CD14-positive monocyte (primary cell): ENCODE measurements at places on chromosomes 2 and 18.

DNA sequence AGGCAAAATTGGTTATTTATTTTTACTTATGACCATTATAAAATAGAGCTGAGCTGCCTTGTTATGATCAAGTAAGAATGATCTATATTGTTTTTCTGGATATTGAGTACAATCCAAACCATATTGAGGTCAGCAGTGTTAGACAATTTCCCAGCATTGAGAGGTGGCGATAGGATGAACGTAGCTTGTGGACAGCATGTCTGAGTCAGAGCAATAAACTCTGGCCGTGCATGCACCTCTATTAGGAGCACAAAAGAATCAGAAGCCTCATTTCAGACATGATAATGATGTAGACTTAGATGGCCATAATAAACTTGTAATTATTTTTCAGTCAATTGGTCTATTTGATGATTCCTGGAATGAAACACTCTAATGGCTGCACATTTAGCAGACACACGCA is 491.6 kb downstream of the RIT2 start:
- no peak for DNase-seq

- DNase-seq: no peak
These were observed 709.1 kb upstream of the CHAC2 start for GRCh38 chr2:53058526-53058925.

DNA sequence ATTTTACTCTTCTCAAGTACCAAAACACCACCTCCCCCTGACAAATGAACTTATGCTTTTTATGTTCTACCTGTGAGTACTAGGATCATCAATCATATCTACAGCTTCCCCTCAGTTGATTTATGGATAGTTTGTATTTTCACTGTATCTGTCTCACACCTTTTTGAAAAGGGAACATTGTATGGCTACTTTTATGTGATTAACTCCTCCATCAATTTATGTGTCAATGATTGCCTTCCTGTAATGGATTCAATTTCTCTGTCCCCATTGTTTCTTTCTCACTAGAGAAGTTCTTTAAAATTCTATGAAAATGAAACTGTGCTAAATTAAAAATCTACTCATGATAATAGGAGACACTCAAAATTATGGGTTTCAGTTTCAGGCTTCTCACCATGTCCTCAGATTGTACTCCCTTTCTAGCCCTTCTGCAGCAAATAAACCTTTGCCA is 935.0 kb downstream of the TRIB2 start:
- DNase-seq: no peak

DNA sequence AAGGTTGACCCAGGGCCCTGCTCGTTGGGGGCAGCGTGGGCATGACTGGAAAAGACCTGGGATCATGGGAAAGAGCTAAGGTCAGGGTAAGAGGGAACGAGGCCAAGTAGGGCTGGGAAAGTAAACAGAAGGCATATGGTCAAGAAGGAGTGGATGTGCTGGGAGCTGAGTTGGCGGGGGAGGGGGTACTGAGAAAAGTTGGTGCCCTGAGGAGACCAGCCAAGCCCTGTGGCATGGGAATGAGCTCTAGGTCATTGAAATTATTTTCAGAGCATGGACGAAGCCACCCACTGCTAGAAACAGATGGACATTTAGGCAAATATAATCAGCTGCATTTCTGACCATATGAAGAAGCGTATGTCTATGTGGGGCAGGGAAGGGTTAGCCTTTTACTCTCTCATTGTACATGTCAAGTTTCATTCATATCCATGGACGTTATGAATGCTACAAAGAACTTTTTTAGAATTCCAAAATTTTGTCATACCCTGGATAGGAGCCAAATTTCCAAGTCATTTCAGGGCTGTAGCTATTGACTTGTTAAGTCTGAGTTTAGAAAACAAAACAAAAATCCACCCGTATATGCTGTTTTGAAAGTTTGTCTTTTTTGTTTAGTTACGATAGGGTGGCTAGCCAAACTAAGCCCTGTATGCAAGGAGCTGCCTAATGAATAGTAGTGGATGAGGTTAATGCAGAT is 19.1 kb downstream of the MAPRE2 start:
- DNase-seq: no peak

- peak; percentile 25 for DNase-seq
These were observed 818 bp downstream of the ITGB1BP1 start for GRCh38 chr2:9422321-9423099.

DNA sequence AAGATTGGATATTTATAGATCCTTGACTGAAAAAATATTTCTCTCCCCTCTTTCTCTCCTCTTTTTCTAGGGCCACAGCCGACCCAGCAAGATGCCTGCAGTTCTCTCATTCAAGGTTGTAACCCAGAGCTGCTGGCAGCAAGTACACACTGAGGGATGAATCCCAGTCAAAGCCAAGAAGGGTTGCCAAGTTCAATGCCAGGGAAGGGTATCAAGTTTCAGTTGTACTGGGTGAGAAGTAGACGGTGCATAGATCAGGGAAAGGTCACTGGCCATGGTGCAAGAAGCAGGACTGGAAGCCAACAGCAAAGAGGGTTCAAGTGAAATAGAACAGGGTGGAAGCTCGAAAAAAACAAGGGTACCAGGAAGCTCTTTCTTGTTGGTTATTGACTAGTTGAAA is 170.2 kb downstream of the NRP2 start:
- no peak for DNase-seq

DNA sequence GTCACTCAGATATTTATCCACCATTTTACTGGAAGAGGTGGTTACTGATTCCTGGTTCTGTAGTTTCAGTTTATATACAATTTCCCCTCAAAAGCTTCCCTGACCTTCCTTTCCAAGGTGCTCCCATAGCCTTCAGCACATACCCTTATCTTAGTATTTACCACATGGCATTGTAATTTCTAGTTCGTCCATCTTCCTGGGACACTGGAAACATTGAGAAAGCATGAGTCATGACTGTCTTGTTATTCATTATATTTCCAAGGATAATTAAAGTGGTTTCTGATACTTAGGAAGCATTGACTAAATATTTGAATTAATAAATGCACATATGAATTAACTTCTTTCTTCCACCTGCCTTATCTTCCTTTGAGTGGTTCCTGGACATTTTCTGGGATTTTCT is 203.8 kb downstream of the ETAA1 start:
- no peak for DNase-seq

- DNase-seq: no peak
These were observed 1.9 kb upstream of the WDR75 start for GRCh38 chr2:189439342-189439741.

GRCh38 chr2:212227755-212228154 is 310.8 kb downstream of the ERBB4 start:
- DNase-seq: no peak

GRCh38 chr2:215371915-215372897 is 60.3 kb downstream of the ATIC start:
- no peak for DNase-seq

GRCh38 chr2:152410165-152410597 is 75.2 kb downstream of the FMNL2 start:
- DNase-seq: peak; percentile 52

DNA sequence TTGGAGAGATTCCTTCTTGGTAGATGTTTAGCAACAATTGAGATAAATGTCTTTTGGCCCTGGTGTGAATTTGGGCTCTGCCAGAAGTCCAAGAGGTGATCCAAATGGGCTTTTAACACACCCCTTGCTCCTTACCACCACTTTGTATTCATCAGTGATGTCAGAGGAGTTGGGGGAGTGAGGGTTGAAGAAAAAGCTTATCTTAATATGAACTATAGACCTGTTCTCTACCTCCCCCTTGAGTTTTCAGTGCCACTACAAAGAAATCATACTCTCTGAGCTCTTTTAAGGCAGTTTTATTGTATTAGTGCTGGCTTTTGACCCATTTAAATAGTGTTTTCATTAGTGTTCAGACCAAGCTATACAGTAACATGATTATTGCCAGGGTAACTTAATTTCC is 229.1 kb downstream of the PHLPP1 start:
- DNase-seq: no peak

DNA sequence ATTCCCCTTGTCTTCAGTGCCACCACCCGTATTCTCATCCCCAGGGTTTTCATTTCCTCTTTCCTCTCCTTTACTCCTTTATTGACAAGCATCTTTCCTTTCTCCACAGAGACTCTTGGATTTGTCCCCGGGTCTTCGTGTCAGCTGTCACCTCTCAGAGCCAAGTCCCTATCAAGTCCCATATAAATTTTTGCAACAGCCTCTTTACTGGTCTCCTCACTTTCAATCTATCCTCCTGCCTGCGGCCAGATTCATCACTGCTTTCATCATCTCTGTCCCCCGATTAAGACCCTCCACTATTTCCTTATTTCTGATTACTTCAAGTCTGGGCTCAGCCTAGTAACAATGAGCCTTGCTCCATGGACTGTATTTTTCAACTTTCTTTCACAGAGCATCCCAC is 113.8 kb downstream of the CTAGE1 start:
- peak; percentile 48 for DNase-seq

GRCh38 chr2:225177098-225177497 is 134.8 kb upstream of the DOCK10 start:
- no peak for DNase-seq

DNA sequence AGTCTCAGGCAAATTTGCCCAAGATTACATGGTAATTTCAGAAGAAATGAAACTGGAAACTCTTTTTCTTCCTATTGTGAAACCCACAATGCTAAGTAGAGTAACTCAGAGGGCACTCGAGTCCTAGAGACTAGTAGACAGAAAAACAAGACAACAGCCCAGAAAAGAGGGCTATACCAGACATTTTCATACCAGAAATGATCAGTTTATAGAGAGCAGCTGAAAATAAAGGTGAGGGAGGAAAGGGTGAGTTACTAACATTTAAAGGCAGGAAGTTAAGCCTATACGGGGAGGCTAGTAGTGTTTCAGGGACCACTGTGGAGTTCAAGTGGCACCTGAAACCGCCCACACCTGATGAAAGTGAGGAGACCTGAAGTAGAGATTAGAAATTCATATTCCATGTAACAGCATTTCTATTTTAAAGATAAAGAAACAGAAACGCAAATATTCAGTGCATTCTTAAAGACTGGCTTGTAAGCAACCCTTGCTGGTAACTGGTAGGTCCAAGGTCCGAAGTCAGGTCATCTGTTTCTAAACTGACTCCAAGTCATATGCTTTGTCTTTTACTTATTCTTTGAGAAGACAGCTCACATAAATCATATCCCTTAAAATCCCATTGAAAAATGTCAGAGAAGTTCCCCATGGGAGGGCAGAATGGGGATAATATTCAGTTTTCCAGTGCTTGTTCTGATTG is 145.1 kb upstream of the ITGB6 start:
- peak; percentile 37 for DNase-seq

- DNase-seq: no peak
These were observed 162.3 kb upstream of the NXPH2 start for GRCh38 chr2:138942466-138942865.

DNA sequence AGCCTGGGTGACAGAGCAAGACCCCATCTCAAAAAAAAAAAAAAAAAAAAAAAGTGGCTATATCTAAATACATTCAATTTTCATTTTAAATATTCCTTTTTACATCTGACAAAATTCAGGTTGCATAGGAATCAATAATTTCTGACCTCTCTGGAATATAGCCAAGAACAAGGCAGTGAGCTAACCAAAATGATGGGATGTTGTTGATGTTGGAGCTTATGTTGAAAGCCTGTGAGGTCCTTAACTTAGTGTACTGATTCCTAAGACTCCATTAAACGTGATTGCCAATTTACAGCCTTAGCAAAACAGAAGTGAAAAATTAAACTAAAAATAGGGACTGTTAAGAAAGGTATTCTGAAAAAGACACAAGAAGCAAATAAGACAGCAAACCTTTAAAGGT is 109.6 kb downstream of the MEP1B start:
- no peak for DNase-seq

DNA sequence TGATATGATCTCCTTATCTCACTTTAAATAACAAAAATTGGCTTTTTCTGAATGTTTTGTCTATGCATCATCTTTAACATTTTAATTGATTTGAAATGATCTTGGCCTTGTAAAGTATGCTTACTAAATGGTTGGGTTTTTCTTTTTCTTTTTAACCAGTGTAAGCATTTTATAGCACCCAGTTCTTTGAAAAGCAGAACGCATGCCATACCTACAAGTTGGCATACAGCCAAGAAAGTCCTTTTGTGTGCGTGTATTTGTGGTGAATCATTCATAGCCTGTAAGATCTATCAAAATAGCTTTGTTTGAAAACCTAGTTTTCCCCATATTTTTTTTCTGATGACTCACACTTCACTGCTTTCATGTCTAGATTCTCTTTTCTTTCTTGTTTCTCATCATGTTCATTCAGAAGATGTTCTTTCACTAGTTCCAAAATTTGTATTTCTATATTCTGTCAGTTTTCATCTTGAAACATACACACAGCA is 4.1 kb upstream of the VRK2 start:
- DNase-seq: peak; percentile 49

- no peak for DNase-seq
These were observed 196.1 kb downstream of the UBE2E3 start for GRCh38 chr2:181176540-181176939.

GRCh38 chr2:189109921-189110397 is 69.6 kb downstream of the COL5A2 start:
- no peak for DNase-seq

DNA sequence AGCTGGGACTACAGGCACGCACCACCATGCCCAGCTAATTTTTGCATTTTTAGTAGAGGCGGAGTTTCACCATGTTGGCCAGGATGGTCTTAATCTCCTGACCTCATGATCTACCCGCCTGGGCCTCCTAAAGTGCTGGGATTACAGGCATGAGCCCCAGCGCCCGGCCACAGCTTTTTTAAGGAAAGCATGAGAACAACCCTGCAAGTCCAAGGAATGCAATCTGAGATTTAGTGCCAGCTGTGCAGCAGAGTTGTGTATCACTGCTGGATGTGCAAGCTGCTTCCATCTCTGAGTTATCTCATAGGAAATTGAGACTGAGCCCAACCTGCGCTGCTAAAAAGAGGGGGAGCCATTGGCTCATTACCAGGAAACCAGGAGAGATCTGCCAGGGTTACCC is 399.9 kb upstream of the CYRIA start:
- DNase-seq: no peak

GRCh38 chr2:205682971-205683501 is 735 bp downstream of the NRP2 start:
- no peak for DNase-seq

- no peak for DNase-seq
These were observed 58.6 kb upstream of the KLHL29 start for GRCh38 chr2:23326330-23326729.

DNA sequence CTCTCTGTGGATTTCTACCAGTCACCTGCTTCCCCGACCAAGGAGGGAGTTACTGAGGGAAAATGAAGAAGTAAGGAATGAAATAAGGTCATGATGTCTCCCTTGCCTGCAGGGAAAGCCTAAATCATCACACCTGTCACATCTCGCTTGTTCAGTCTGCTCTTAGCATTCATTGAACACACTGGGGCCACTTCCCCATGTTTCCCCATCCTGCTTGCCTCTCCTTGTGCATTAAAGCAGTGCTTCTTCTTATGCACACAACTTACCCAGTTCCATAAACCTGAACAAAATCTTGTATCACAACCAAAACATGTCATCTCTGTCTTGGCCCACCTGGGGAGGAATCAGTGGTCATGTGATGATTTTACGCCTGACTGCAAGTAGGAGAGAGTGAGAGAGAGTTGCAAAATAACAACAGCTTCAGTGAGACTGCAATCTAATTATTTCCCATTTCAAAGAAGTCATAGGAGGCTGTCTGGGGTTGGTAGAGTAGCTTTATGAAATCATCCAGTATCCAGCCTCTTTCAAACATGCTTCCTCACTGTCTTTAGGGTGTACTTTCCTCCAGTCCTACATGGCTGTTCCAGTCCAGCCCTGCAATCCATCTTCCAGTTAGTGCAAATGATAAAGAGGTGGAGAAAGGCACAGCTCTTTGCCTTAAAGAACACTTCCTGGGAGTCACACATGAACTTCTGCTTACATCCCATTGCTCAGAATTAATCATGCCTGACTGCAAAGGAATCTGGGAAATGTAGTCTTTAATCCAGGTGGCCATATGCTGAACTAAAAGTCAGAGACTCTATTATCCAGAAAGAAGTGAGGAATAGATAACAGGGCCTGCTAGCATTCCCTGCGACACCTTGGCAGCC is 220.1 kb downstream of the HAUS1 start:
- DNase-seq: peak; percentile 74
